ENCODE measurements at places on chromosomes 7 and 10. TPM values are rescaled to one million over a fixed set of nuclear protein-coding genes. Genes with fewer than 3 reads are reported as not detected.

SAP25 gene
- total RNA-seq: 1.4 TPM

DNA sequence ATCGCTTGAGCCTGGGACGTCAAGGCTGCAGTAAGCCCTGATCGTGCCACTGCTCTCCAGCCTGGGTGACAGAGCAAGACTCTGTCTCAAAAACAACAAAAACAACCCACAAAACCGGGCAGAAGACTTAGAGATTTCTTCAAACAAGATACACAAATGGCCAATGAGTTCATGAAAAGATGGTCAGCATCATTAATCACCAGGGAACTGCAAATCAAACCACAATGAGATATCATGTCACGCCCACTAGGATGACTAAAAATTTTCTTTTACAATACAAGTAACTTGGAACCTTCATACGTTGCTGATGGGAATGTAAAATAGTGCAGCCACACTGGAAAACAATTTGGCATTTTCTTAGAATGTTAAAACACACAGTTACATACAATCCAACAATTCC, 77.3 kb upstream of the GRID1 start:
- DNase-seq: peak; percentile 77
- peaks cover 23% of the 10 kb centered on the region for H3K36me3 ChIP-seq
- H3K27me3 ChIP-seq: no peaks in the 10 kb centered on the region
- H3K4me3 ChIP-seq: no peak overlapping the region

DNA sequence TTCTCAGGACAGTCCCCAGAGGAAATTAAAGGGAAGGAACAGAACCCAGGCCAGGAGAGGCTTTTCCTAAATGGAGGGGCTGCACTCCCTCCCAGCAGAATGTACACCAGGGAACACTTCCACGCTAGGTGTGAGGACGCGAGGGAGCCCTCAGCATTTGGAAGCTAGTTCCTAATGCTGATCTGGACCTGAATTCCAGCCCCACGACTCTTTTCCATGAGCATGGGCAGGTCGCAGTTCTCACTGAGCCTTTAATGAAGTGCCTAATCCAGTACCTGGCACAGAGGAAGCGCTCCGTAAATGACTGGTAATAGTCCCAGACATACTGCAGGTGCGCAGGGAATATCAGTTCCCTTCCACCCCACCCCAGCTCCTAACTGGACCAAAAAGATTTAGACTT, 1.1 kb downstream of the ALOX5 start:
- DNase-seq: no peak
- H3K4me3 ChIP-seq: no peak overlapping the region
- no peak overlapping the region for H3K27ac ChIP-seq
- no peaks in the 10 kb centered on the region for H3K36me3 ChIP-seq

DNA sequence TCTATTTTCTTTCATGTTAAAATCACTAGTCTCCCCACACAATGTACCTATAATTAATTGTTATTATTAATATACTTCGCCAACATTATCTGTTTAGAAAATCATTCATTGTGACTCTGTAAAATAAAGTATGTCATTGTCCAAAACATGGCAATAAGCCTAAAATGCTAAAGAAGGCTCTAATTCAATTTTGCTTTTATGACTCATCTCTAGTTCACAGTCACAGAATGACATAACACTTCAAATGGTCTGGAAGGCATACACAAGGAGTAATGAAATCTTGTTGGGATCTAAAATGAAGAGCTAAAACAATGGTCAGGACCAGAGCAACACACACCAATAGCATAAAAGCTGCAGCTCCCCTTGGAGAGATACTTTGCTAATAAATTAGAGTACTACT, 505.8 kb downstream of the GPAM start:
- DNase-seq: no peak
- no peaks in the 10 kb centered on the region for H3K4me1 ChIP-seq
- H3K27ac ChIP-seq: no peak overlapping the region
- H3K36me3 ChIP-seq: no peaks in the 10 kb centered on the region
- H3K27me3 ChIP-seq: no peaks in the 10 kb centered on the region

TRPV5 gene
- not detected for total RNA-seq

KNDC1 gene
- 2.6 TPM for total RNA-seq

GRCh38 chr10:129168660-129169059, 298.4 kb upstream of the MGMT start:
- no peaks in the 10 kb centered on the region for H3K27me3 ChIP-seq
- DNase-seq: no peak
- H3K27ac ChIP-seq: no peak overlapping the region
- no peaks in the 10 kb centered on the region for H3K36me3 ChIP-seq
- no peak overlapping the region for H3K4me3 ChIP-seq

GRCh38 chr7:154505362-154505761, 453.2 kb downstream of the DPP6 start:
- H3K36me3 ChIP-seq: no peaks in the 10 kb centered on the region
- H3K4me3 ChIP-seq: no peak overlapping the region
- DNase-seq: no peak
- no peaks in the 10 kb centered on the region for H3K27me3 ChIP-seq
- H3K4me1 ChIP-seq: no peaks in the 10 kb centered on the region

ATP5F1C gene
- total RNA-seq: 231 TPM

IKZF1 gene
- 0.60 TPM for total RNA-seq

Measured in astrocyte (in vitro differentiated cells and primary cell).